NCI-H1092 (cell line): ENCODE measurements at places on chromosomes 6 and 20.

DNA sequence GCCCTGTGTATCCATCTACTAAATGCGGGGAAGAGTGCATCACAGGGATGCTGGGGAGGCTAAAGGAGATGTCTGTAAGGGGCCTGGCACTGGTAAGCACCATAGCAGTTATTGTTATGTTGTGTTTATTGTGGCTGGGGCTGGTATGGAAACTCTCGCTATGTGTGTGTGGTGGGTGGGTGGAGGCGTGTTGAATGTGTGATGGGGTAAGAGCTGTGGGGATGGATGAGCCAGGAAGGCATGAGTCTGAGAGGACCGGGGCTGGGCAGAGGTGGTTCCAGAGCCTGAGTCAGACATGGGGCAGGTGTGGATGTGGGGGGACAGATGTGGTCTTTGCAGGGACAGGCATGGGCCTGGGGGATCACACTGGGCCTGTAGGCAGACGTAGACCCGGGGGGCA lies 88.1 kb downstream of the GRM4 start:
- DNase-seq = no peak

- no peak for DNase-seq
Measured at GRCh38 chr6:126539022-126539421, 199.1 kb downstream of the CENPW start.

- DNase-seq = no peak
Measured at GRCh38 chr6:128337619-128338018, 182.8 kb downstream of the PTPRK start.

DNA sequence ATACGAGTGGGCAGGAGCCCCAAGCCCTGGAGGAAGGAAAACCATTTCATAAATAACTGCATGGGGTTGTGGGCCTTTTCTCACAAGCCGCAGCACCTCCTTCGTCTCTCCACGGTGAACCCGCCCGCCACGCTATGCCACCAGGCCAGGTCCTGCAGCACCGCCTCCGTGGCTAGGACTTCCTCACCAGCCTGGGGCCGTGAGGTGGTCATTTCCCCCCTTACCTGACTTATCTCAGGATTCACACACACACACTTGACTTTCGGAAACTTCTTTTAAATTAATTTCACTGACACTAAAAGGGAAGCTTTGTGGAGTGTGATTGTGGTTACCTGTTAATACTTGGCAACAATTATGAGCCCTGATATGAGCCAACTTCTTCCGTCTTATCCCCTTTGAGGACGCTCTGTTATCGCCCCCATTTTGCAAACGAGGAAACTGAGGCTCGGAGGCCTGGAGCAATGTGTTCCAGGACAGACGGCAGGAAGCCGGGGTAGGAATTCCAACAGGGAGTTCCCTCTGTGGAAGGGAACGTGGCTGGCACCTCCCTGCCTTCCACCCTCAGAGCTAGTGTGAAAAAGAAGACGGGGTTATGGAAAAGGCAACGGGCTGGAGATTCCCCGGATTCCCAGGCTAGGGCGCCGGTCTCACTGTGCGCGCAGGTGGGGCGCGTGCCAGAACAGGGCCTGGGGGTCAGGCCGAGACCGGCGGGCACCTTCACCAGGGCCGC lies 817 bp upstream of the SLCO4A1 start:
- DNase-seq = no peak

GRCh38 chr20:35318502-35319157 lies 26.4 kb upstream of the FAM83C start:
- no peak for DNase-seq

DNA sequence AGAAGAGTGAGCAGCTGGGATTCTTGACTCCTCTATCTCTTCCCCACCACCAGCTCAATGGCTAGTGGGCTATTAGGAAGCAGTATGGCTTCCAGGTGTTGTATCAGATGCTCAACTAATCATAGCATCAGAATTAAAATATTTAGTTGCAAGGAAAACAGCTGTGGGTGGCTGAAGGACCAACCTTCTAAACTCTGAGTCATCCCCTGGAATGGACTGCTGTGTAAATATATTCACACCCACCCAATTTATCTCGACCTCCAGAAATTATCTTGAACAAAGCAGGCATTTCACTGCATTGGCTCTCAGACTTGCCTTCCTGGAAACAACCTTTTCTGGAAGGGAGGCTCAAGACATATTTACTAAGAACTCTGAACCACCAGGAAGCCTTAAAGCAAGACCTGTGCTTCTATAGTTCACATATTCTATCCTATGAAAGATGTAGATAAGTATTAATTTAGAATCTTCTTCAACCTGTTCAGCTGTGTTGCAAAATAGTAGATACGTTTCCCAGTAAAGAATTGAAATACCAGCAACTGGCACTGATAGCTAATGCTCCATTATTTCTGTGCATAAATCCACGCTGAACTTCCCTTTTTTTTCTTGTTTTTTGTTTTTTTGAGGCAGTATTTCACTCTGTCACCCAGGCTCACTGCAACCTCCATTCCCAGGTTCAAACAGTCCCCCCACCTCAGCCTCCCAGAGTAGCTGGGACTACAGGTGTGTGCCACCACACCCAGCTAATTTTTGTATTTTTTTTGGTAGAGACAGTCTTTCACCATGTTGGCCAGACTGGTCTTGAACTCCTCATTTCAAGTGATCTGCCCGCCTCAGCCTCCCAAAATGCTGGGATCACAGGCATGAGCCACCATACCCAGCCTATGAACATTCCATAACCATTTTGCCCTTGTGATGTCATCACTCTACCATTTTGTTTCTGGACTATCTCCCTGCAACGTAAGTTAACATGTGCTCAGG lies 56.9 kb upstream of the CD2AP start:
- DNase-seq = no peak

DNA sequence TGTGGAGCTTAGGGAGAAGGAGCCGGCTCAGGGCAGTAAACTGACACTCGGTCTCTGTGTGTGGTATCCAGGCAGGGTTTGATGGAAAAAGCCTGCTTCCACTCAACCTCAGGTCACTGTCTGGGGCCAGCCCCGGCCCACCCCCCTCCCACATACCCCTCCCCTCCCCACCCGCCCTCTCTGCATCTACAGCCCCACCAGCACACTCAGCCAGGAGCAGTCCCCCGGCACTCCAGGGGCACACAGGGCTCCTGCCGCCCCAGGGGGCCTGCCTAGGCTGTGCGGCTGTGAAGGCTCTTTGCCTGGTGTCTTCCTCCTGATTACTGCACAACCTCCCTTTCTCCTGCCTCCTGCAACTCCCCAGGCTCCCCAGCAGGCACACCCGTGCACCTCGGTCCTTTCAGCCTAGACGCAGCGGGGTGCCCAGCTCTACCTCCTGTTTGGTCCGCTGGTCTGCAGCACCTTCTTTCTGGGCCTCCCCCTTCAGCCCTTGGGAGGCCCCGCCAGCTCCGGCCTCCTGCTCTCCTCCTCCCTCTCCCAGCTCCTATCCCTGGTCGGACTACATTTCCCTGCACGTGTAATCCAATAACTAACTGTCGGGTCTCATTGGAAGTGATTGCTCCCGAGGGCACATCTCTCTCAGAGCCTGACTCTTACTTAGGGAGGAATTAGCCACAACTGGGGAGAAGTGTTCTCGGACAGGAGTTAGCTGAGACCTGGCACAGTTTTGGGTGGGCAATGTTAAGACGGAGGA lies 1.3 kb upstream of the FOXF2 start:
- no peak for DNase-seq

DNA sequence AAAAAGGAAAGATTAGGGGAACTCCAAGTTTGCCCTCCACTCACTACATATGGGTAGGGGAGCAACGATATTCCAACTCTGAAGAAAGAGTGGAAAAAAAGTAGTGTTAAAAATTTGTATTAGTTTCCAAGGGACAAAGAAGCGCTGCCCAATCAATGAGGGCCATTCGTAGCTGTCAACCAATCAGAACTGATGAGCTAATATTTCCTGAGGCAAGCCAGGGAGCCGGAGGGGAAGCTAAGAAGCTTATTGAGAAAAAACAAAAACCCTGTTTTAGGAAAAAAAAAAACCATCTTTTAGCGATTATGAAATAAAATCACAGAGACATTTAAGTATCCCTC lies 59.5 kb downstream of the TRIM38 start:
- peak; percentile 55 for DNase-seq
